ENCODE measurements at places on chromosomes 3 and 15.

- no peak for DNase-seq
These were observed 305.0 kb downstream of the NLGN1 start for GRCh38 chr3:173702561-173702960.

DNA sequence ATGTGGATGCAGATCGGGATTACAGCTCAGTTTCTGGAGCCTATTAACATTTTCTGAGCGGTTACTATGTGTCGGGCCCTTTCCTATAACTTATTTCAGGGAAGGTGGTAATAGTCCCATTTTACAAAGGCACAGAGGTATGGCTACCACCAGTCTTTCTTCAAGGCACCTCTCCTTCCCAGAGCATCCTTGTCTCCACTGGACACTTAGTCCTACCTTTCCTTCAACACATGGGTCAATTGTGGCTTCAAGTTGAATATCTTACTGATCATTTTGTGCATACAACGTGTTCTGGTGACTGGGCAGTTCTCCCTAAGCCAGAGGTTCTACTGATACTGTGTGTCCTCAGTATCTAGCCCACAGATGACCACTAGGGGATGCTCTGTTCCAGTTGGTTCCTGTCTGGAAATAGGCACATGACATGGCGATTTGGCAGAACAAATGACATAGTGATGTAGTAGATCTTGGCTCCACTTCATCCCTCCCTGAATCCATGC lies 60.7 kb upstream of the CMTM8 start:
- peak; percentile 61 for DNase-seq

GRCh38 chr3:138443091-138443490 lies 8.7 kb downstream of the ESYT3 start:
- DNase-seq = no peak

DNA sequence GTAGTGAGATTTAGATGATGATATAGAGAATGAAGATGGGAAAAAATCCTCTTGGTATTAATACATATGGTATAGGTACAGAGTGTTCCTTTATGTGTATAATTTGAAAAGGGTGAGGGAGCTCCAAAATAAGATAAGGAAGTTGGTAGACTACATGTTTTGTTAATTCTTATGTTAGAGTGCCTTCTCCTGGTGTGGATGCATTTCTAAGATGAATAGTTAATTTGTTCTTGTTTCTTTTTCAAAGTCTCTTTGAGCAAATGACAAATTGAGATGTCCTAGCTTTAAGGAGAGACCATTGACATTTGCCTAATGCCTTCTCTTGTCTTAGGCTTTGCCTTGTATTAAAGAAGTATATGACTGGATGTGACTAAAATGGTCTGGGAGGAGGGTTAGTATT lies 34.1 kb downstream of the AKAP13 start:
- DNase-seq = peak; percentile 36

GRCh38 chr15:73632670-73633058 lies 525 bp downstream of the NPTN start:
- DNase-seq = no peak
